AG20443 (cell line): ENCODE measurements at places on chromosomes 11 and 22.

DNA sequence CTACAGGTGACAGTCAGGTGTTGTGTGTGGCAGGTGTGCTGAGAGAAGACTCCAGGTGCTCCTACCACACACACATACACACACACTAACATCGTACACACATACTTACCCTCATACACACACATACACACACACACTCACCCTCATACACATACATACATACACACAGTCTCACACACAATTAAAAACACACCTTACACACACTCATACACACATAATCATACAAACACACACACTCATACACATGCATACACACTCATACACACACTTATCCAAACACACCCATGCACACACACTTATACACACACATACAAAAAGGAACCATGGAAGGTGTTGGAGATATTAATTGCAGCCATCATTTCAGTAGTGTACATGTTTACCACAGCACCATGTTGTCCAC, 4.6 kb downstream of the KRTAP5-3 start:
- no peak for DNase-seq

GRCh38 chr11:72218251-72218745, 1.7 kb downstream of the FOLR2 start:
- no peak for DNase-seq

GRCh38 chr22:36330127-36330526, 57.6 kb downstream of the MYH9 start:
- DNase-seq: no peak

DNA sequence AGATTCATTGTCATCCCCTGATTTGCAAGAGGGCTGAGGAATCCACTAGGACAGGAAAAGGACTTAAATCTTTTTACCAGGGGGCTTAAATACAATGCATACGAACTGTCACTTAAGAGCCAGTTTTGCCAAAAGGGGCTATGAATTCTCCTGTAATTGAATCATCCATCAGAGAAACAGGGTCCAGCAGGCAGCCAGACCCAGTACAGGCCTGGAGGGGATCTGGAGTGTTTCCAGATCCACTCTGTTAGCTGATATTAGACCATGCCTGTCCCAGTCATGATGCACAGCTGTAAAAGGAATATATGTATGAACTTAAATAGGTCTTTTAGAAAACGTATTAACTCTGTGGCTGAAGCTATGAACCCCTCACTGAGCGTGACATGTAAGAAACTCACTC, 53.8 kb upstream of the PRSS23 start:
- DNase-seq: no peak

DNA sequence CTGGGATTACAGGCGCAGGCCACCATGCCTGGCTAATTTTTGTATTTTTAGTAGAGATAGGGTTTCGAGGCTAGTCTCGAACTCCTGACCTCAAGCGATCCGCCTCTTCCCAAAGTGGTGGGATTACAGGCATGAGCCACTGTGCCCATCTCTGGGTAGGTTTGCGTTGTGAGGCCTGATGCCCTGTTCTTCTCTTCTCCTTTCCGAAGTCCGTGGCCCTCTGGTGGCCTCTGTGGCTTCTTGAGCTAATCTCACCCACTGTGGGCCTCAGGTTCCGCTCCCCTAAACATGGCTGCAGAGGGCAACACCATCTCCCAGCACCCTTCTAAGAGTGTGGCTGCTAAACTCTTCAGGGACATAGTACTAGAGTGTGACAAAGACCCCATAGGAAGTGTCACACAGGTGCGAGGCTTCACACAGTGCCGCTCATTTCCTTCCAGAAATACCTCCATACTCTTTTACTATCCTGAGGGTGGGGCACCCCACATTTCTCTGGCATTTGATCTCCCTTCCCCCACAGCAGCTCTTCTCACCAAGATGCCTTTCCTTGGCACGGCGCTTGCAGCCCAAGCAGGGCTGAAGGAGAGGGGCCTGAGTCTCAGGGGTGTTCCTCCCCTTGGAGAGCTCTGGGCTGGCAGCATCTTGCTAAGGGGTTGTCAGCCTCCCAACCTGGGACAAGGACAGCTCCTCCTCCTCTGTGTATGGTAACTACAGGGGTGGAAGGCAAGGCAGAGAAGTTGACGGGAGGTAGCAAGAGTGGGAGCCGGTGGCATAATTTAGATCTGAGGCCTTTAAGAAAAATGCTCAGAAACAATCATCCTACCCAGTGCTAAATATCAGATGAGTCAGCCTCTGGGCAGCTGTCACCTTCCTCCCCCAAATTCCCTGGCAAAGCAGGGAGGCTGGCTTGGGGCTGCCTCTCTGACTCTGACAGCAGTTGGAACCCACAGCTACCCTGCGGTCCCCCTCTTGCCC, 6.1 kb downstream of the THY1 start:
- peak; percentile 80 for DNase-seq
